Cortex of kidney (tissue), 1 donor: ENCODE measurements at places on chromosomes 11 and 22.

DNA sequence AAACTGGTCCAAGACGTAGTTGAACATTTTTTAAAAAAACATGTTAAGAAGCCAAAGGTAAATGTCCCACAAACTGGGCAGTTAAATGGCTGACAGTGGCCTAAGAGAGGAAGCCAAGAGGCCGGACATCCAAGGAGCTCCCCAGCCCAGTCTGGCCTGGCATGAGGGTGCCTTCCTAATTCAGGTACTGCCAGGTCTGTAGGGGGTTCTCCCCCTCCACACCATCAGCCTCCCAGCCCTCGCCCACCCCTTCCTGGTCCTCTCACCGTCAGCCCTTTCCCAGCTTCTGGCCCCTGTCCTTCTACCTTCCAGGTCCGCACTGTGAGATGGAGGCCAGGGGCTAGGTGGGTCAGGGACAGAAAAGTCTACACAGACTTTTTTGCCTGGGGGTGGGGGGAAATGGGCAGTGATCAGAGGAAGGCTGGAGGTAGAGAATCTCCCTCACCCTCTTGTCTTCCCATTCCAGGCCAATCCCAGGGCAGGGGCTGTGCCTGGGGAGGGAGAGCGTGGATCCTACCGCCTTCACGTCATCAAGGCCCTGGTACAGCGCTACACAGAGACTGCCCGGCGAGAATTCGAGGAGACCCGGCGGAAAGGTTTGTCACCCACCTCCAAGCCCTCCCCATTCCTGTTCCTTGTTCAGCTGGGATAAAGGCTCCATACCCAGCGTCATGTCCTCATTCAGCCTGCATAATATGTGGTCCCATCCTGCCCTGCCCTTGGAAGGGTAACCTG is 6.0 kb downstream of the ART5 start:
- DNase-seq = no peak

DNA sequence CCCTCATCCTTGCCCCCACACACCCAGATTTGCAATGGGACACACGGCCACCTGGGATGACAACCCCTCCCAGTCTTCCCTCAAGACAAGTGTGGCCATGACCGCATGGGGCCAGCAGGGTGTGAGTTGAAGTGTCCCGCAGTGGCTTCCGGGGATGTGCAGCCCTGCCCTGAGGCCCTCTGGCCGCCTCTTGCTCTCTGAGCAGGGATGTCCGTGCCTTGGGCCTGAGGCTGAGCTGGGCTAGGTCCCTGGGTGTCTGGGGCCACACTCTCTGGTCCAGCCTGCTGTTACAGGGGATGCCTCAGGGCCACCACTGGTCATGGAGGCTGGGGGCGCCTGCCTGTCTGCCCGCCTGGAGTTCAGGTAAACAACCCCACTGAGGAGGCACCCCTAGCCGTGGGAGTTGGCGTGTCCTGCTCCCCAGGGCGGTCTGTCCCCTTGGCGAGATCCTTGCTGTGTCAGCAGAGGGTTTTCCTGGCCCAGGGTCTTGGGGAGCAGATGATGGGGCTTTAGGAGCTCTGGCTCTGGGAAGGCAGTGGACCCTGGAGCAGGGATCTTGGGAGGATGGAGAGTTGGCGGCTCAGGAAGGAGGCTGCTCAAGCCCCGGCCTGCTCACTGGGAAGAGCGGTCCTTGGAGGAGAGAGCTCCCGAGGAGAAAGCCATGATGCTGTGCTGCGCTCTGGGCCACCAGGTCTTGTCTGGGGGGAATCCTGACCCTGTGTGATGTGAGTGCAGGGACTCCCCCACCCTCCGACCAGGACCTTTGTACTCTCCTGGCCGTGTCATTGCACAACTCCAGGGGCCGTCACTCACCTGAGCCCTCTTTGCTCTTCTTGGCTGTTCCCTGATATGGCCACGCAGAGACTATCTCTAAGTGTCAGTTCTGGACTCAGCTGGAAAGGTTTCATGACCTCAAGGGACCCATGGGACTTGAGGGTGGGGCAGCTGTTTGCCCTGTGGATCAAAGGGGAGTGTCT is 67.9 kb downstream of the KCNQ1 start:
- no peak for DNase-seq

GRCh38 chr22:22558972-22559603 is at the start of gene PRAME:
Gene PRAME (minus strand): TSS chr22:22559265. CDS start chr22:22556832, 2,433 bp downstream.
- DNase-seq = no peak

- DNase-seq = no peak
Measured at GRCh38 chr22:17101475-17102296, 16.9 kb downstream of the IL17RA start.

GRCh38 chr22:29226351-29226981 is 20.8 kb downstream of the EMID1 start:
- no peak for DNase-seq

- no peak for DNase-seq
Measured at GRCh38 chr11:128814856-128815705, 52.0 kb downstream of the KCNJ1 start.

- no peak for DNase-seq
Measured at GRCh38 chr11:128732471-128733277, 38.8 kb downstream of the FLI1 start.

DNA sequence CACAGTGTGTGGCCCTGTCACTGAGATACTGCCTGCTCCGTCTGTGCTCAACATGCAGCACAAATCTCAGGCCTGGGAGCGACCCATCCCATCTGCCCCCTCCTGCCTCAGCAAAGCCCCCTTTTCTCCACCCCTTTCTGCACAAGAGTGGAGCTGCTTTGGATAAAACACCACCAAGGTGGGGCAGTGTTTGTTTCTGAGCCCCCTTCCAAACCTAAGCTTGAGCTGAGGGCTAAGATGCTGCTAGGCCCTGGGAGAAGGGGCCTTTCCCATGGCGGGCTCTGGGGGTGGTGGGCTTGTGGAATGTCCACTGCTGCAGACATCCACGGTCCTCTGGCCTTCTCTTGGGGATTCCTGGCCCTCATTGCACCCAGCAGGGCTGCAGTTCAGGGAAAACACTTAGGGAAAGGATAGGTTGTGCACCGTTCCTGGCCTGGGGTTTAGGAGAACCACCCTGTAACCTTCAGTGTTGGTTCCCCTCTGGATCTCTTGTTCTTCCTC is 594.1 kb downstream of the TBC1D22A start:
- no peak for DNase-seq

DNA sequence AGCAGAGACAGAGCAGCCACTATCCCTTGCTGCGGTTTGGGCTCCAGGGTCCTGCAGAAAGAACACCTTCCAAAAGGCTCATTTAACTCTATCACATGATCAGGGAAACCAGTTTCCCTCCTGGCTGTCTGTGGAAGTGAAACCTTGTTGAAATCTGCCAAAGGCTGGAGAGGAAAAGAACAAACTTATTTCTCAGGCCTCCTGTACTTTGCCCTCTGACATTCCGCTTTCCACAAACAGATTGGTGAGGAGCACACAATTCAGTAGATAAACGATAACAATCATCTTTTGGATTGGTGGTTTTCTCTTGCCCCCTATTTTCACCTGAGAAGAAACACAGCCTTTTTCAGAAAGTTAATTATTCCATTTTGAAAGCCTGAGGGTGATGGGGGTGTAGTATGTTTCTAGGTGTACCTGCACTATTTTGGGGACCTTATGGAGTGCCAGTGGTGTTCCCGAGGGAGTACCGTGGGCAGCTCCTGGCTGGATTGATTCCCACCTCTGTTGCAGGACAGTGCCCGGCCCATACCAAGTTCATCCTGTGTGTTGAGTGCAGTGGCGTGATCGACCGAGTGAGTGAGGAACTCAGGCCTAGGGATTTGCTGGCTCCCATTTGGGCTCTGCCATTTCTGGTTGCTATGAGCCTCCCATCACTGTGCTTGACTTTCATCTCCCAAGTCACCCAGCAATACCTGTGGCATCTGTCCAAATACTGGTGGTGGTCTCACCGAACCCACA is 102.0 kb downstream of the TBC1D22A start:
- DNase-seq = no peak

DNA sequence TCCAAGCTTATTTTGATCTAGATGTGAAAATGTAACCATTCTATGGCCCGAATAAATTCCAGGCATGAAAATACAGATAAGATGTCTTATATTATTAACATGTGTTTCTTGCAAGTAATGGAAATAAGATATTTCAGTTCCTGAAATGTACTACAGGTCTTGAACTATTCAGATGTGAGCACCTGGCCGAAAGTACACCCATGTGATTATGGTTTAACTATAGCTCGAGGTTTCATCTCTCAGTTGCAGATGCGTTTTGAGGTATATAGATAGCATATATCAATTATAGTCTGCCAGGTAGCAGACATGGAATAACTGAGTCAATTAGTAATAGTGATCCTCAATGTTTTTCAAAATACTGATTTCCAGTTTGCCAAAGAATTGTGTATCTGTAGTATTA is 68.3 kb downstream of the DDIAS start:
- DNase-seq = no peak

- no peak for DNase-seq
Measured at GRCh38 chr11:44928144-44928543, 22.5 kb downstream of the TP53I11 start.

GRCh38 chr11:36565031-36565610 is 2.7 kb upstream of the RAG1 start:
- no peak for DNase-seq

DNA sequence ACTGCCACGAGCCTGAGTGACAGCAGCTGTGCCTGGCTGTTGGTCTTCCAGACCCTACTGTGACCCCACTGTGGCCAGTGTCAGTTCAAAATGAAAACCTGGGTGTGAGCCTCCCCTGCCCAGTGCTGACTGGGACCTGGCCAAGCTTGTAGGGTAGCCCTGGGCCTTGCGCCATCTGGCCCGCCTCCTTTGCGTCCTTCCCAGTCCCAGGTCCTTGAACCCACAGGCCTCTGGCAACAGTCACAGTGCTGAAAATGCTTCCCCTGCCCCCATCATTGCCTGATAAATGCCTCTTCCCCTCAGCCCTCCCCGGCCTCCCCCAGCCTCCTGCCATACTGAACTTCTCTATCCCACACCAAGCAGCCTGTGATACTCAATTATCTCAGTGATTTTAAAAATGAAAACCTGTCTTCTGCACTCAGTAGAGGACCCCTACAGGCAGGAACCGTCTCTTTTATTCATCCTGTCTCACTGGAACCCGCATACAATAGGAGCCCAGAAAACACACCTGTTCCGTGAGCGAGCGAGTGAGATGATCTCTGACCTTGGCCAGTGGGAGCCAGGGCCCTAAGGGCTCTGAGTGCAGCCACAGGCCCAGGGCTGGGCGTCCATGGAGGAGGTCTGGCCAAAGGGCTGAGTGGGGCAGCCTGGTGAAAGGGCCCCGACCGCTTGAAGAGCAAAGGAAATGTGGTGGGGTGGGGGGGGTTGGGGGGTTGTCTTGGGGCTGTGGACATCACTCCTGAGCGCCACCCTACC is 49.7 kb upstream of the TTLL12 start:
- DNase-seq = no peak

GRCh38 chr22:41216984-41217383 is 11.9 kb downstream of the L3MBTL2 start:
- no peak for DNase-seq

DNA sequence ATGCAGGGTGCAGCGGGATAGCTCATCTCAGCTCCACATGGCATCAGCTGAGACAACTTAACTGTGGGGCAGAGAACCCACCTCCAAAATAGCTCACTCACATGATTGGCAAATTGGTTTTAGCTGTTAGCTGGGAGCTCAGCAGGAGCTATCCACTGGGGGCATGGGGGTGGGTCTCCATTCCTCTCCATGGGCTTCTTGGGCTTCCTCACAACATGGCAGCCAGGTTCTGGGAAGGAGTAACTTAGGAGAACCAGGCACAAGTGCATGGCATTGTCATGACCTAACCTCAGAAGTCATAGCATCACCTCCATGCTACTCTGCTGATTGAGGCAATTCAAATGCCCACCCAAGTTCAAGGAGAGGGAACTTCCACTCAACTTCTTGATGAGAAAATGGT is 85.5 kb downstream of the MN1 start:
- DNase-seq = no peak

DNA sequence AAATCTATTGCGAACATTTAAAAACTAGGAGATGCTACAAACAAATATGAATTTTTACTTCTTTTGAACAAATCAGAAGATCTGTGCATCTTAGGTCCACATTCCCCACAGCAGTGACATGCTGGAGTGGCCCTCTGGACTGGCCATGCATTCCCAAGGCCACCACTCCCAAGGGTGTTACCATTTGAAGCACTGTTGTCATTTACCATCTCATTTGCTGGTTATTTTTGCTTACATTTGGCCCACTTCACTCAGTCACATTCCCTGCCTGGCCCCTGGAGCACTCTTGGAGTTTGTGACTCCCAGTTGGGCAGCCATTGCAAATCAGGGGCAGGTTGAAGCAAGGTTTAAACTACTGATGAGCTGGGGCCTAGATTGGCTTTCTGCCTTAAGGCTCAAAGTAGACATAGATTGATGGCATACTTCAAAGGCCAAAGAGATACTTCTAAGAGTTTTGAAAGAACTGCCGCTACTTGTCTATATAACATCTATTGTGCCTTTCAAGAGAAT is 8.5 kb upstream of the ZNRF3 start:
- DNase-seq = no peak

- no peak for DNase-seq
Measured at GRCh38 chr22:46794067-46794466, 31.6 kb downstream of the TBC1D22A start.

- no peak for DNase-seq
Measured at GRCh38 chr11:65262776-65263175, 1.0 kb downstream of the POLA2 start.

DNA sequence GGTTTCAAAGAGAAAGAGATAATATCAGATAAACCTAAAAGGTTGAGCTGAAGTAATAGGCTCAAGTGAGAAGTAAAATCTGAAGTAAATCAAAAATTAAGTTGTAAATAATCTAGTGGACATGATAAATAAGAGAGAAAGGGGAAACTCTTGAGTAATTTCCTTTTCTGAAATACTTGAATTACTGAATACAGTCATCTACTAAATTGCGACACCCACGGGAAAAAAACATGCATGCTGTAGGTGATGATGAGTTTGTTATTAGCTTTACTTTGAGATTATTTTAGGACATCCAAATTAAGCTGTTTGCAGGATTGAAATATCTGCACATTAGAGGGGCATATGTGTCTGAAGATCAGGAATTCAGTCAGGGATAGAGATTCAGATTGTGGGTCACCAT is 50.0 kb upstream of the CARD18 start:
- DNase-seq = no peak

DNA sequence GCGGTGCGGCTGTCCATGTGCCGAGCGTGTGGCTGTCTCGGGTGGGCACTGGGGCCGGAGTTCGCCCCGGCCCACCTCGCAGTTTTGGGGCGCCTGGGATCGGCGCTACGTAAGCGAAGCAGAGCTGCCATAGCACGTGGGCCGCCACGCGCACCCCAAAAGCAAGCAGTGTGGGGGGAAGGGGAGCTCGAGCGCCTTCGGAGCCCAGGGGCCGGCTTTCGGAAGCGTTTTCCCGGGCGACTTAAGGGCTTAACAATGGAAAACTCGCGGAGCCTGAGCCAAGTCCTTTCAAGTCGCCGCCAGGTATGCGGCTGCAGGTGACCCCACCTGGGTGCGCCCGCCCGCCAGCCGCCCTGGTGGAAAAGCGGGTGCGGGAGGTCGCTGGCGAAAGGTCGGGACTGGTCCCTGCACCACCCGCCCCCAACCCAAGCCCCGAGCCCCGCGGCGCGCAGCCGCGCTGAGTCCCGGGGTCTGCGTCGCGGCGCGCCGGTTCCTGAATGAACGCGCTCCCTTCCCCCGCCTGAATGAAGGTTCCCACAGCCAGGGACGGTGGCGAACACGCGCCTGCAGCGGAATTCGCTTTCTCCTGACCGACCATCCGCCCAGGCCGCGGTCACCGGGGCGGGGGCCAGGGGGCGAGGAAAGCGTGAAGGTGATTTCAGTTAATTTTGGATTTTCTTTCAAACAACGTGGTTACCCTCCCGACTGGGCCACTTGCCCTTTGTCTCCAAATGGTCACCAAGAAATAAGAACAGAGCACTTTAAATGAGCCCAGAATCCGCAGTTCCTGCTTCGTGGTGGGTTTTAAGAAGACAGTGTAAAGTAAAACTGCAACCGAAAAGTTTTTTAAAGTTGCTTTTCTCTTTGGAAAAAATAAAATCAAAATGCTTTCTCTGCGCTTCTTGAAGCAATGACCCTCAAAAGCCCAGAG is 2.8 kb upstream of the CCND1 start:
- DNase-seq = no peak
